ENCODE measurements at places on chromosomes 12 and 14. TPM values are rescaled to one million over a fixed set of nuclear protein-coding genes. Genes with fewer than 3 reads are reported as not detected.

- no peak for DNase-seq
Measured at GRCh38 chr12:66304296-66304900, 2.1 kb downstream of the HELB start.

DNA sequence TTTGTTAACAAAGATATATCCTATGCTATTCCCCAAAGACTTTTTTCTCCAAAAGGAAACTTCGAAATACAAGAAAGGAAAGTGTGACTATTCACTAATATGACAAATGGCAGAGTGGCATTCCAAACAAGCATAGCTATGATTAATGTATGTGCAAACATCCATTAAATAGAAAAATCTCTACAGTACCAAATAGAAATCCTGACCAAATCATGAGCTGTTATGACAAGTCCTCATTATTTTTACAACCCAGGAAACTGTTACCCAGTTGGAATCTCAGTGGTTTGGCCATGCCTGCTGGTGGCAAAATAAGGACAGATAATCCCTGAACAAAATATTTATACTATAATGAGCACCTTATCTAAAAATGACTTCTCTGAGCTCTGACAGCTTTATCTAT, 202.1 kb downstream of the SEC23A start:
- no peak for DNase-seq

GPRC5A gene
- 6.0 TPM for total RNA-seq

CD163L1 gene
- not detected for total RNA-seq

PAX9 gene
- 3.7 TPM for total RNA-seq

Measured in mammary epithelial cell (primary cell).